ENCODE measurements at places on chromosomes 12 and 14.

GRCh38 chr14:81729622-81730021 is 196.0 kb upstream of the SEL1L start:
- DNase-seq: no peak

DNA sequence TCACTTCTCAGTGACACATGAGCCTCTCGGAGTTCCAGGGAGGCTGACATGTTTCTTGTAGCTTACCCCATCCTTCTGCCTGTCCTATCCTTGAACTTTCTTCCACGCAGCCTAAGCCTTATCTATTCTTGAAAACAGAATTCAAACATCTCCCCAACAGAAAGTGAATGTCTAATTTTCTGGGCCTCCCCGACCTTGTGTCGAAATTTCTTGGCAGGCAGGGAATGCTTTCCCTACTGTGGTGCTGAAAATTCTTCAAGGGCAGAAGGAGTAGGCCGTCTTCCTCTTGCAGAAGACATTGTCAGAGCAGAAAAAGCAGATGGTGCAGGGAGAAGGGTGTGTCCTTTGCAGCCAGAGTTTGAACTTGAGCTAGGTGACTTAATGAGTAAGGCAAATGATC is 63.0 kb upstream of the TCL1B start:
- no peak for DNase-seq

DNA sequence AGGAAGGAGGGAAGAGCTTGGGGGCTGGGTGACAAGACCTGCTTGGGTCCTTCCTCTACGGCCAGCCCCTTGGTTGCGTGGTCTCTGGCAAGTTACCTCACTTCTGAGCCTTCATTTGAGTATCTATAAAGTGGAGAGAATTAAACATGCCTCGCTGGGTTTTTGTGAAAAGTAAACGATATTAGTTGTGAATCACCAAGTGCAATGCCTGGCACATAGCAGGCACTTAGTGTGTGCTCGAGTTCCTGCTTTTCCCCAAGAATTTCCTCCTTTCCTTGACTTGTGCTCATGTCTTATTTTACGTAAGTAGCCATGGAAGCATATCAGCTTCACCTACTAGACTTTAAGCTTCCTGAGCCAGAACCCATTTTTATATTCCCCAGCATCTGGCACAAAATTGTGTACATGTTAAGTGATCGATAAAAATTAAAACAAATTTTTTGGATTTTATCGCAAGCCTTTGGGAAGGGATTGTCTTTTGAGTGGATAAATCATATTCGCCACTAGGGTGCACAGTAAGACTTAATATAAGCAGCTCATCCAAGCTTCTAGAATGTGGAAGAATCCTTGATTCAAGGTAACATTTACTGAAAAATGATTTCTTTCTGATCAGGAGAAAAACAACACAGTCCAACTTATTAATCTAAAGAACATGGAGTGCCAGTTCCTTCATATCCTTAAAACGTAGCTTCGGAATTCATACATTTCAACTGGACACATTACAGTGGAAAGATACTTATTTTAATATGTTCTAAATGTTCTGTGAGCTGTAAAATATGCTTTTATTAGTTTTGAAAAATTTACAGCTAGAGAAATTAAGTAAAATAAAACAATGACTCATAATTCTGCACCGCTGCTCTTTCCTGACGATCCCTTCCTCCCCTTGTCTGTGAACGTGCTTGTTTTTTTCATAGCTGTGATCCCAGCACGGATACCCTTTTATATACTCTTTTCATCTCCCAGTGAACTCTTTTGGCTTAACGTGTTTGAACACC is 62.0 kb downstream of the SLC25A47 start:
- no peak for DNase-seq

GRCh38 chr14:31307198-31307597 is 99.6 kb upstream of the HECTD1 start:
- DNase-seq: no peak

DNA sequence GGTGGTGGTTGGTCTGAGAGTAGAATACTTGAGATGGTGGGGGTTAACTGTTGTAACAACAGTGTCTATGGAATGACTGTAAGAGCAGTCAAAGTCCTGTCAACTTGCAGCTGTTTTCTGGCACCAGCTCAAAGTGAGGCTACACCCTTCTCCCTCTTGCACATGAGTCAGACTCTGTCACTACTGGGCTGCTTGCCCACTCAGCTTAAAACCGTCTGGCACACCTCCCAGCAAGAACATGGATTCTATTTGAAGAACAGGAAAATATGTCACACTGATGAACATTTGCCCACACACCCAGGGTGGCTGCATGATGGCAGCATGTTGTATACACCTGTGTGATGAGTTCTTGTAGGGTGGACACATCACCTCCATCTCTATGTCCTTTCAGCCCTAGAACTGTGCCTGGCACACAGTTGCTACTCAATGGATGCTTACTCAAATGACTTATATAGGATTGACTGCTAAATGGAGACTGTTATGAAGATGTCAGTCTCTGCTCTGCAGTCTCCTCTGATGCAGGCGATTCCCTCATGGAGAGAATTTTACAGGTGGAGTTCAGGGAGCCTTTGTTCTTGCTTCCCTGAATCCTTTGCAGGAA is 19.3 kb upstream of the SERPINA6 start:
- peak; percentile 13 for DNase-seq

GRCh38 chr14:105375635-105376057 is 22.7 kb upstream of the TEX22 start:
- DNase-seq: no peak

DNA sequence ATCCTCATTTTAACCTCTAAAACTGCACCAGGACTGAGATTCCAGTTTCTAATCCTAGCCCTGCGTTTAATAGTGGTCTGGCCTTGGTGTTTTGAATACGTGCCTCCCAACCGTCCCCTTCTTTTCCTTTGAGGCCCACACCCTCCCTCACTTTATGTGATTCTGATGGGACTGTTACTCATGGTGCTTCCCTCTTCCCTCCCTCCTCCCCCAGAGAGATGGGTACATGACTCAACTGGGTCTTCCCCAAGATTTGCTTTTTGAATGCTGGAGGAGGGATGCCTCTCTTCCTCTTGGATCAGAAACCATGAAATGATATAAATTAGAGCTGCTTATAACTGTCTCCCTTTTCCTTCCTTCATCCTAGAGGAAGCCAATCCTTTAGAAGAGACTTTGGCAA is 8.2 kb upstream of the PPP2R5E start:
- no peak for DNase-seq

- DNase-seq: no peak
Measured at GRCh38 chr12:90122681-90123080, 414.0 kb upstream of the ATP2B1 start.

GRCh38 chr12:79676579-79676978 is 14.2 kb downstream of the PAWR start:
- no peak for DNase-seq

DNA sequence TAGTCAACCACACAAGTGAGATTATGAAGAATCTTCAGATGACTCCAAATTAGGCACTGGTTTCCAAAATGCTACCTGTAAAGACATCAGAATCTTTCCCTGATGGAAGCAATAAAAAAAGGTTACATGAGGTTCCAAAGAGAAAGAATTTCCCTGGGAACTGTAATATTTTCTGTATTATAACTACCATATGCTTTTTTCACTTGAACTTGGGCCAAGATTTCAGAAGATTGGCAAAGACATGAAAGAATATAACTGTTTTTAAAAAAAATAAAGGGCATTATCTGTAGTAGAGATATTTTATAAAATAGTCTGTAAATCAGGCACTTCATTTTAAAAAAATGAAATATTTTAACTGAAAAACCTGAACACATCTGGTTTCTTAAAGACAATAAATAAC is 12.9 kb downstream of the HECTD1 start:
- no peak for DNase-seq

DNA sequence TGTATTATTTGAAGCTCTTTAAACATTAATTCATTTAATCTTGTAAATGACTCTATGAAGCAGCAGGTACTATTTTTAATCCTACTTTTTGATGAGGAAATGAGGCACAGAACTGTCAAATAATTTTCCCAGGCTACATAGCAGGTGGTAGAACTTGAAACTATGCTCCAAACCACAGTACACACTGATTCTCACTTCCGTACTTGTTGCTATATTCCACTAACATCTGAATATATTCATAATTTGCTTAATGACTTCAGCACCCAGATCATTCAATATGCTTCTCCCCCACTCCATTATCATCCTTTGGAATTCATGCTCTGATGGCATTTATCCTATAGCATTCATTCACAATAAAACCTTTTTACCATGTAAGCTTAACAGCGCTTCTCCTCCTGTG is 4.9 kb downstream of the ERGIC2 start:
- DNase-seq: no peak

DNA sequence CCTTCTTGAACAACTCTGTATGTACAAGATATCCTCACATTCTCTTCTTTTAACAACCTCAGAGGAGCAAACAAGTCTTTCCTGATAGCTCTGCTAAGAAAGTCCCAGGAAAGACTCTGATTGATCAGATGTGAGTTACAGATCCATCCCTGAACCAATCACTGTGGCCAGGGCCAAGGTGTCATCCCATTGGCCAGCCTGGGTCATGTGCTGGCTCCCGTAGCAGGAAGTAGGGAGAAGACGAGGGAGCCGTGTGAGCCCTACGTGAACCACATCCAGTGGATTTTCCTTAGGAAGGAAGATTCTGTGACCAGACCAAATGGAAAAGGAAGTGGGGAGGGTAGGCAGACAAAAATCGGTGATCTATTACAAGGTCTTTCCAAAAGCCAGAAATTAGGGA is 5.6 kb downstream of the P2RX7 start:
- no peak for DNase-seq

DNA sequence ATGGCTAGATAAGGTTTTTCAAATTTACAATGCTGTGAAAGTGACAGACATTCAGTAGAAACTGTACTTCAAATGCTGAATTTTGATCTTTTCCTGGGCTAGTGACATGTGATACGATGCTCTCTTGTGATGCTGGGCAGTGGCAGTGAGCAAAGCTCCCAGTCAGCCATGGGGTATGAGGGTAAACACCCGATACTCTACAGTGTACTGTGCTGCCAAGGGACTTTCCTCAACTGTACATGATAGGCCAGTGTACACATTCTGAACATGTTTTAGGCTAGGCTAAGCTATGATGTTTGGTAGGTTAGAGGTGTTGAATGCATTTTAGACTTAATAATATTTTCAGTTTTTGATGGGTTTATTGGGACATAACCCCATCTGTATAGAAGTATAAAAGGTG is 17.6 kb downstream of the MBIP start:
- DNase-seq: no peak

DNA sequence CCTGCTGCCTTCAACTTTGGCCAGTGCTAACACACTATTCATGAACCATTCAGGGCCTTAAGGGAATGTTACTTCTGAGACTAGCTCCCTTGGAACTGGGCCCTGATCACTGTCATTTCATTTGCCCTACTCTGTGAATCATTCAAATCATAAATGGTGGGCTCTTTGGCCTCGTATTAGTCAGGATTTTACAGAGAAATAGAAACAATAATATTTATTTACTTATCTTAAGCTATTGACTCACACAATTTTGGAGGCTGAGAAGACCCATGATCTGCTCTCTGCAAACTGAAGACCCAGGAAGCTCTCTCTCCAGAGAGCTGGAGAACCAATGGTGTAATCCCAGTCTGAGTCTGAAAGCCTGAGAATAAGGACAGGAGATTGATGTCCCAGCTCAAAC is 398.5 kb downstream of the LRIG3 start:
- DNase-seq: no peak

DNA sequence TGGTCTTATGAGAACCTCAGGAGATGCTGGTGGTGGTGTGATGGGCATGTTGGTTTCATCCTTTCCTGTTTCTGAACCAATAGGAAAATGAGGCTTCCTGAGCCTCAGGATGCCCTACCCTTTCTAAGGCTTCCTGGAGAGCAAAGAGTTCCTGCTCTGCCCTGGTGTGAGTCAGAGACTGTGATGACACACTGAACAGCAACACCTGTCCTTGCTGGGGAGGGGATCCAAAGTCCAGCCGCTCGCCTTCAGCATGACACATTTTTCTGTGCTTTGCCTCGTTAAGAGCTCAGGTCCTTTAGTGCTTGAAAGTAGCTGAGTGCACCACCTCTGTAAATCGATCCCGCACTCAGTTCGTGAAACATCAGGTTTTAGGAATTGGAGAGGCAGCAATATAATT is 116.0 kb downstream of the CACNA1C start:
- no peak for DNase-seq

- no peak for DNase-seq
Measured at GRCh38 chr14:93481758-93482157, 51.0 kb downstream of the UNC79 start.

- no peak for DNase-seq
Measured at GRCh38 chr12:67884596-67884995, 104.7 kb upstream of the IFNG-AS1 start.

GRCh38 chr12:101490286-101490920 is 15.3 kb downstream of the SPIC start:
- DNase-seq: no peak

DNA sequence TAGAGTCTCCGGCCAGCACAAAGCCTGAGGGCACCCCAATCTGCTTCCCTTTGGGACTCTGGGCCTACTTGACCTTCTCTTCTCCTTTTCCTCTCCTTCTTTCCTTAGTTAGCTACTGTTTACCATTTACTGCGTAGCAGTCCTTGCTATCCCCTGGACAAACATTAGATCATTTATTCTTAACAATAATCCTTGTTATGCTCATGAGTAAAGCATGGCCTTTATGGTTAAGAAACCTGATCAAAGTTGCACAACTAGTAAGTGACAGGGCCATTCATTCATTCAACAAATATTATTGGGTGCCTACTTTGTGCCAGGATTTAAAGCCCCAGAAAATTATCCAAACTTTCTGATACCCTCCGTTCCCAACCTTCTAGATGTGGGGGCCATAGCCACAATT is 3.2 kb upstream of the HDAC7 start:
- DNase-seq: no peak

- DNase-seq: no peak
Measured at GRCh38 chr12:34210689-34211530, 188.6 kb downstream of the ALG10 start.

DNA sequence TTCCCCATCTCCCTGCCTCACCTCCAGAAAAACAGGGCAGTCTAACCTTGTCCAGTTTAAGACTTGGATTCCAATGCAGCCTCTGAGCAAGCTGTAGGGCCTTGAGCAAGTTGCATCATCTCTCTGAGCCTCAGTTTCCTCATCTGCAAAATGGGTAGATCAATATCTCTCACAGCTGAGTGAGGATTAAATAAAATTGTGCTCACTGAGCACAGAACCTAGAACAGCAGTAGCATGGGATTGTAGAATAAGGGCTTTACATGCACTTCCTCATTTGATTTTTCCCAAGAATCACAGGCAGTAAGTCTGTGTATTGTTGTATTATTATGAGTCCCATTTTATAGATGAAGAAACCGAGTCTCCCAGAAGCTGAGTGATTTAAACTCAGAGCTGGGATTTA is 2.0 kb downstream of the DTX1 start:
- DNase-seq: no peak

- DNase-seq: no peak
Measured at GRCh38 chr12:75938189-75938588, 93.4 kb downstream of the PHLDA1 start.

- DNase-seq: no peak
Measured at GRCh38 chr12:92206011-92206410, 60.4 kb upstream of the BTG1 start.

All from amygdala (tissue), 56 donors.